Osteoblast (primary cell): ENCODE measurements at places on chromosomes 2 and 18. TPM values are rescaled to one million over a fixed set of nuclear protein-coding genes. Genes with fewer than 3 reads are reported as not detected.

DNA sequence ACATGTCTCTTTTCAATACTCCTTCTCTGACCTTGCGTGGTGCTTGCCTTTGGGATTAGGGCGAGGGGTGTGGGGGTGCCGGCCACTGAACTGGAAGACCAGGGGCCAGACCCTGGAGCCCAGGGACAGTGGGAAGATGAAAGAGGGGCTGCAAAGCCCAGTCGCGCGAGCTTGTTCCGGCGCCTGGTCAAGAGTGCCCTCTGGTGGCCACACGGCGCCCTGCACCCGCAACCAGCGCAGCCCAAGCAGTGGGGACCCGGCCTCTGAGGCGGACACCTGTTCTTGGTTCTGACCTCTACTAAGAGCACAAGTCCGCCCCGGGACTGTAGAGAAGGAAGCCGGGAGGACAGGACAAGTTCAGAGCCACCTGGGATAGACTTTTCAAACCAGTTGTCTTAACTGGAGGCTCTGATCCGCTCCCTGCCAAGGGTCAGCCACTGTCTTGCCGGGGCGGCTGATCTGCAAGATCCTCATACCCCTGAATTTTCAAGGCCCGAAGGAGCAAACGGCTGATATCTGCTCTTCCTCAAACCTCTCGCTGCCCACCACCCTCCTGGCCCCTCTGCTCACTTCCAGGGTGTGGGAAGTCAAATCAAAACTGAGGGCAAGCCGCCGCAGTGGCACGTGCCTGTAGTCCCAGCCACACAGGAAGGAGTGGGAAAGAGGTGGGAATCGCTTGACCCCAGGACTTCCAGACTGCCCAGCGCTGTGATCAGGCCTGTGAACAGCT, 14.9 kb upstream of the MSH6 start:
- no peaks in the 10 kb centered on the region for H3K27me3 ChIP-seq
- no peak overlapping the region for H3K27ac ChIP-seq
- H3K36me3 ChIP-seq, result no peaks in the 10 kb centered on the region
- H3K4me3 ChIP-seq, result peak overlapping the region; percentile 62

DNA sequence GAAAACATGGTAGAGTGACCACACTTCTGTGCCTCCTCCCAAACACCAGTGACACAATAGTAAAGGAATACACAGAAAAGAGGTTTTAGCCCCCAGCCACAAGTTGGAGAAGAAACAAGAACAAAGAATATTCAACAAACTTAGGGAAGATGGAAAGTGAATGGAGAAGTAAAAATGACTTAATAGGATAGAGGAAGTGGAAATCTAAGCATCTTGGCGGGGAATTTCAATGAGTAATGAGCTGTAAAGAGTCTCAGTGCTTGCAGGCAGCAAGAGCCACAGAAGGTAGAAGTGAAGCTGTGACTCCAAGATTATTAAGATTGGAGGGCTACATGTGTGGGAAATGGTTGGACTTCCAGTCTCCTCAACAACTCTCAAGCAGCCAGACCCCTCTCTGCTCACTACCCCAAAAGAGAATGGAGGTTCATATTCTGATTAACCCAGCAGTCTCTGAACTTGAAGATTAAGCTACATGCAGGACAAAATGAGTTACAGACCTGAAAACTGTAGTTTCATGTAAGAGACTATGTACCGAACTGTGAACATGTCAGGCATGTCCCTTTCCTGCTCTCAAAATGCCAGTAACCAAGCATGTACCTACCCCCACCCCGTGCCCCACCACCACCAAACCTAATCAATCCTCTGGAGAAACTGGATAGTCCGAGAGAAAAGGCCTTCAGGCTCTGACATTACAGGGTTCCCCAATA, 16.9 kb upstream of the HNRNPLL start:
- H3K27me3 ChIP-seq, result no peaks in the 10 kb centered on the region
- H3K4me3 ChIP-seq, result no peak overlapping the region
- no peaks in the 10 kb centered on the region for H3K36me3 ChIP-seq
- peaks cover 9% of the 10 kb centered on the region for H3K4me1 ChIP-seq
- DNase-seq, result no peak

DNA sequence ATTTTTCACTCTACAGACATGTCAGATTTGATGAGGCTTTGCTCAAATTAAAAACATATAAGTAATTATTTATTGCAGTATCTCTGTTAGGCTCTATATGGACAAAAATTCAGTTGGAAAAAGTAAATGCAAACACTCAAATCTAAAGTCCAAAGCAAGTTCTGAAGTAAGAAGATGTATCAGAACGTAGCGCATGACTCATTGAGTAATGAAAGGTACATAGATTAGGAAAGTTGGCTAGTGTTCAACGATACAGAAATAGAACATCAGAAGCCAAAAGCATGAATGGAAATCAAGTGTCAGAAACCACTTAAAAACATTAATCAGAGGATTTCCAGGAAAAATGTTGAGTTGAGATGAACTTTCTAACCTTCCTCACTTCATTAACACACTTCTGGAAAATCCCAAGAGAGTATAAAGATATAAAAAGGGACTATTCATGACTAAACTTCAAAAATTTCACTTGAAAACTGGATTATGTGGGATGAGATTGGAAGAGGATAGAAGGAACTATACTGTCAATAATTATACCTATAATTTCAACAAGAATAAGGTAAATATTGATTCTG, 494.1 kb downstream of the LRRTM4 start:
- no peaks in the 10 kb centered on the region for H3K27me3 ChIP-seq
- H3K36me3 ChIP-seq, result no peaks in the 10 kb centered on the region
- no peak overlapping the region for H3K4me3 ChIP-seq
- H3K4me1 ChIP-seq, result no peaks in the 10 kb centered on the region

DNA sequence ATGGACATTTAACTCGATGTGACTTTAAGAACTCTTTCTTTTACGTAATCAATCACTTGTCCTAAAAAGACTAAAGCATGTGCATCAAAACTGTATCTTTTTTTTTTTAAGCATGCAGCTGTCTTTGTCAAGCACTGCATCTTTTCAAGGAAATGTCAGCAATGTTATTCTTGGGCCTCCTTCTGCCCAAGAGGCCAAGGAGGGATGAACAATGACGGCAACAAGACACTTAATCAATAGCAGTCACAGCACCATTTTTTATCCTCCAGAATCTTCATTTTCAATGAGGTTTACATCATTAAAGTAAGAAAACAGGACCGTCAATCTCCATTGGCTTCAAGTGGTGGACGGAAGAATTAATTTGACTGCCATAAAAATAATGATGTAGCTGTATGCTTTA, 253.8 kb downstream of the AFF3 start:
- H3K36me3 ChIP-seq, result no peaks in the 10 kb centered on the region
- no peaks in the 10 kb centered on the region for H3K27me3 ChIP-seq
- no peak for DNase-seq
- no peak overlapping the region for H3K27ac ChIP-seq

DNA sequence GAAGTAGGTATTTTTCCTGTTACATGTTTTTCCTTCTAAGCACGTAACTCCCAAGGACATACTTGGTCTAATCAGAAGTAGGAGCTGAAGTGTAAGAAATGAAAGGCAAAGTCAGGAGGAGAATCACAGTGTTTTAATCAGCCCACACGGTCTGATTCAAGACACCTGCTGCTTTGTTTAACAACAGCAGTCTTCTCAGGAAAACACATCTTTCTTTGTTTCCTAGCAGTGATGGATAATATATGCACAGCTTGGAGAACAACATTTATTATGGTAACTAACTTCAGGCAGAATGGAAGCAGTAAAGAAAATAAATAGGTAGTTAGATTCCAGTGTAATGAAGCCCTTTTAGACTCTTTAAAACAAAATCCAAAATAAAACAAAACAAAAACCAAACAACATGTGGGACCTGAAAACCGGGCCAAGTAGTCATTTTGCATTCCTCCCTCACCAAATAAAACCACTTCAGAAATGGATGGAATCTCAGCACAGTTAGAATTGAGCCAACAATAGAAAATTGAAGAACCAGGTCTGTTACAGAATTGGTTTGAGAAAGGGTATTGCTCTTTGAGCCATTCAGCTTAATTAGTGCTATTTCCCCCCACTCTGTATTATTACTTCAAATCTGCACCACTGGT, 61.1 kb upstream of the UGP2 start:
- H3K27me3 ChIP-seq, result no peaks in the 10 kb centered on the region
- H3K4me1 ChIP-seq, result no peaks in the 10 kb centered on the region
- no peaks in the 10 kb centered on the region for H3K36me3 ChIP-seq
- DNase-seq, result no peak

- H3K36me3 ChIP-seq, result no peaks in the 10 kb centered on the region
- H3K4me1 ChIP-seq, result peaks cover 6% of the 10 kb centered on the region
- no peak overlapping the region for H3K27ac ChIP-seq
- no peak for DNase-seq
- no peak overlapping the region for H3K4me3 ChIP-seq
These were observed 68.4 kb downstream of the LIPG start for GRCh38 chr18:49630246-49630699.

GRCh38 chr2:39954346-39954745, 175.3 kb upstream of the THUMPD2 start:
- no peak overlapping the region for H3K4me3 ChIP-seq
- H3K27me3 ChIP-seq, result no peaks in the 10 kb centered on the region
- DNase-seq, result no peak
- H3K4me1 ChIP-seq, result peaks cover 4% of the 10 kb centered on the region

GRCh38 chr2:234401426-234401825, 95.5 kb downstream of the ARL4C start:
- H3K27ac ChIP-seq, result no peak overlapping the region
- no peak overlapping the region for H3K4me3 ChIP-seq
- H3K36me3 ChIP-seq, result no peaks in the 10 kb centered on the region
- no peak for DNase-seq

DNA sequence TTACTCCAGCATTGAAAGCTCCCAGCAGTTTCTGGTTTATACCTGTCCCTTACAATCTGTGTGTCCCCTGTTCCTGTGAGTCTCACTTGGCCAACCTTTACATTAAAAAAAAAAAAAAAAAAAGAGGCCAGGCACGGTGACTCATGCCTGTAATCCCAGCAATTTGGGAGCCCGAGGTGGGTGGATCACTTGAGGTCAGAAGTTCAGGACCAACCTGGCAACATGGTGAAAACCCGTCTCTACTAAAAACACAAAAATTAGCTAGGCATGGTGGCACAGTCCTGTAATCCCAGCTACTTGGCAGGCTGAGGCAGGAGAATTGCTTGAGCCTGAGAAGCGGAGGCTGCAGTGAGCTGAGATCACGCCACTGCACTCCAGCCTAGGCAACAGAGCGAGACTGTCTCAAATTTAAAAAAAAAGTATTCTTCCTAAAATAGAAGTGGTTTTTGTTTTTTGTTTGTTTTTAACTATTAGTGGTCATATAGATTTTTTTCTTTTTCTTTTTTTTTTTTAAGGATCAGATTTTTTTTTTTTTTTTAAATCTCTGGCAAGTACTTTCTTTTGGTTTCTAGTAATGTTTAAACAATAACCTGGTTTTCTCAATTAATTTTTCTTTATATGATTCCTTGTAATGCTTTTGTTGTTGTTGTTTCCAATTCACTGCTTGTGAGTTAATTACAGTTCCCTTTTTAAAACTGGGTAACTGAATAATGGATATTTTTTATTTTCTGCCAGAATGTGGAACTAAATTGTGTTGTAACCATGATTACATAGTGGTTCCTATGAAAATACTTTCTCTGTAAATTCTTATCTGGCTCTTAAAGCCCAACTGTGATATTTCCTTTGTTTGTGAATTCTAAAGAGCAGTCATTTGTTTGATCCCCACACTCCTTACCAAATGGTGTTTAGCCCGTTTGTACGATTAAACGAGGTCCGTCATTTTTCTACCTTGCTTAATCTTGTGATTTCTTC, 116.8 kb downstream of the CTAGE1 start:
- H3K4me1 ChIP-seq, result no peaks in the 10 kb centered on the region
- no peak overlapping the region for H3K27ac ChIP-seq
- H3K36me3 ChIP-seq, result no peaks in the 10 kb centered on the region
- H3K4me3 ChIP-seq, result no peak overlapping the region
- DNase-seq, result peak; percentile 21

DNA sequence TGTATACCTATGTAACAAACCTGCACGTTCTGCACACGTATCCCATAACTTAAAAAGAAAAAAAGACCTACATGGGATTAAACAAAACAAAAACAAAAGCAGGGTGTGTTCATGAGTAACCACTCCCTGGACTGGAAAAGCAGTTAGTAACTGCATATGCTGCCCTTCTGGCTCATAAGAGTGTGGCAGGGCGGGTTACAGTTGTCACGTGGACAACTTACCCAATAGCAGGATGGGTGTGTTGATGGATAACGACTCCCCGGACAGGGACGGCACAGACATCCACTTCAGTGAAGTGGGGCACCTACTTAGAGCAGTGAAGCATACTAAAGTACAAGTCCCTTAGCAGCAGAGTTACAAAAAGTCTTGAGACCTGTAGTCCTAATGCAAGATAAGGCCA, 136.7 kb downstream of the CCBE1 start:
- H3K27ac ChIP-seq, result no peak overlapping the region
- peaks cover 6% of the 10 kb centered on the region for H3K36me3 ChIP-seq

DNA sequence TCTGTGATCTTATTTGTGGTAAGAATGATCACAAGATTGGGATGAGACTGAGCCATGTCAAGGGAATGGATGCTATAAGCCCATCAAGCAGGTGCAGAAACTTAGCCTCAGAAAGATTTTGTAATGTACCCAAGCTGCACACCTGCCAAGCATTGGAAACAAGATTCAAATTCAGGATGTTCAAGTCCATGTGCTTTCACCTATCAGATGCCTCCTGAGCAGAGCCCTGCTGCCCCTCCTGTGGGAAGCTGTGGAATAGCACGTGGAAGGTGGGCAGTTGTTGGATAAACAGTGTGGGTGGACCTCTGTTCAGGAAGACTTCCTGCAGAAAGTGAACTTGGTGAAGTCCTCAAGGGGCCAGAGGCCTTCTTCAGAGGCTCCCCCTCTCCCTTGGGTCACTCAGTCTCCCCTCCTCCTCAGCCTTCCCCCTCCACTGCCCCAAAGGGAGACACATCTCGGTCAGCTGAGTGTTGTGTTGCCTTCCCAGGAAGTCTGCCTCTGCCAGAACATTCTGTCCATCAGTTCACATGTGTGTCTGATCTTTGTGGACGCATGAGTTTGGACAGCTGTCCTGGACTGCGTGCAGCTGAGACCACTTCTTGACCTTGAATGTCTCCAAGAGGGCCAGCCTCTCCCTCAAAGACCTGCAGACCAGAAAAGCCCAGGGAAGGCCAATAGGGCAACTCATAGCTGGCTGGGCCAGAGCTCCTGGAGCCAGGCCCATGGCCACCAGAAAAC, 186.1 kb downstream of the INHBB start:
- no peaks in the 10 kb centered on the region for H3K36me3 ChIP-seq
- H3K4me1 ChIP-seq, result no peaks in the 10 kb centered on the region
- H3K27me3 ChIP-seq, result no peaks in the 10 kb centered on the region
- H3K27ac ChIP-seq, result no peak overlapping the region
- H3K4me3 ChIP-seq, result no peak overlapping the region
- no peak for DNase-seq

The GPC1 gene
- 44.8 and 54.3 TPM in 2 replicates for total RNA-seq

The RAB6C gene
- total RNA-seq, result not detected in 2 replicates

The MTHFD2 gene
- total RNA-seq, result 261 and 268 TPM in 2 replicates

The TCF23 gene
- not detected in 2 replicates for total RNA-seq

The GALNT14 gene
- total RNA-seq, result not detected in 2 replicates

The ANKRD30B gene
- 6.9 and 11.5 TPM in 2 replicates for total RNA-seq

The RNF125 gene
- under 0.01 and 0.59 TPM in 2 replicates for total RNA-seq

The IL36B gene
- not detected in 2 replicates for total RNA-seq
